ENCODE measurements at places on chromosomes 1 and 21.

DNA sequence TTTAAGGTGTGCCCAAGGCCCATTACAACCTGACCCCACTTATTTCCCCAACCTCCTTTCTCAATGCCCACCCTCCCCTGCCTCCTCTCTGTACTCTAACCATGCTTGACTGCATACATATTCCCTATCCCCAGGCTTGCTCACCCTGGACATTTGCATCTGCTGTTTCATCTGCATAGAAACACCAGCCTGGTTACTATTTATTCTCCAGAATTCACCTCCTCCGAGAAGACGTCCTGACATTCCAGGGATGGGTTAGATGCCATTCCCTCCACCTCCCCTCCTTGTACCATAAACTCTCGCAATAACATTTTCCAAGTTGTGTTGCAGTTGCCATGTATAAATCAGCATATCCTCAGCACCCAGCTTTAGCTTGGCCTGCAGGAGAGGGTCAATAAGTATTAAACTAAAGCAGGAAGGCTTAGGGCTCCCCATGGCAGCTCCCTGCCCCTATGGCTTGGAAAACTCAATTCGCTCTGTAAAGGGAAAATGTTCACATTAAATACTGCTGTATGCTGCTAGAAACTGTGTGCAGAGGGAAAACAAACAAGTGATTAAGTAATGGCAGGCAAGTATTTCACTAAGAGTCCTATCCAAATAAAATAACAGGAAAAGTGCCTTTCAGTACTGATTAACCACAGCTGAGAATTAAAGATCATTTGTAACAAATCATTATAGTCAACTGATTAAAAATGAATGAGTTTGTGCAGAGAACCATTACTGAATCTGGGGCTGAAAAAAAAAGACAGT is 202.3 kb downstream of the TNR start:
- no peak for DNase-seq

- DNase-seq: peak; percentile 39
Measured at GRCh38 chr1:27418326-27419185, 26.1 kb downstream of the GPR3 start.

GRCh38 chr1:97033949-97034348 is 312.4 kb downstream of the PTBP2 start:
- DNase-seq: no peak

GRCh38 chr1:168469690-168470089 is 74.1 kb downstream of the XCL2 start:
- DNase-seq: no peak

DNA sequence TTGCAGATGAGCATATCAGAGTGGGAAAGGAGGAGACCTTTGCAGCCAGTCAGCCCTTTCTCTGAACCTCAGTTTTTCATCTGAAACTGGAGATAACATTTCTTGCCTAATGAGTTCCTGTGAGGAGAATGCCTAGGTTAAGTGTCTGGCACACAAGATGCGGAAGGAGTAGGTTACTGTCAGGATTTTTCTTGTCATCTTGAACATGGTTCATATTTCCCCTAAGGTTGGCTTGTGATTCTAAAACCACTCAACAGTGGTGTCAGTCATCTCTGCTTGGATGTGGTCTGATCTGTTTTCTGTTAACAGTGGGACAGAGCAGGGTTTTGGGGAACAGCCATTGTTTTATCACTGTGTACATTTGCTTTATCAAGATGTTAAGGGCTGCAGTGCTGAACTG is 70.6 kb downstream of the TGFB2 start:
- DNase-seq: no peak

DNA sequence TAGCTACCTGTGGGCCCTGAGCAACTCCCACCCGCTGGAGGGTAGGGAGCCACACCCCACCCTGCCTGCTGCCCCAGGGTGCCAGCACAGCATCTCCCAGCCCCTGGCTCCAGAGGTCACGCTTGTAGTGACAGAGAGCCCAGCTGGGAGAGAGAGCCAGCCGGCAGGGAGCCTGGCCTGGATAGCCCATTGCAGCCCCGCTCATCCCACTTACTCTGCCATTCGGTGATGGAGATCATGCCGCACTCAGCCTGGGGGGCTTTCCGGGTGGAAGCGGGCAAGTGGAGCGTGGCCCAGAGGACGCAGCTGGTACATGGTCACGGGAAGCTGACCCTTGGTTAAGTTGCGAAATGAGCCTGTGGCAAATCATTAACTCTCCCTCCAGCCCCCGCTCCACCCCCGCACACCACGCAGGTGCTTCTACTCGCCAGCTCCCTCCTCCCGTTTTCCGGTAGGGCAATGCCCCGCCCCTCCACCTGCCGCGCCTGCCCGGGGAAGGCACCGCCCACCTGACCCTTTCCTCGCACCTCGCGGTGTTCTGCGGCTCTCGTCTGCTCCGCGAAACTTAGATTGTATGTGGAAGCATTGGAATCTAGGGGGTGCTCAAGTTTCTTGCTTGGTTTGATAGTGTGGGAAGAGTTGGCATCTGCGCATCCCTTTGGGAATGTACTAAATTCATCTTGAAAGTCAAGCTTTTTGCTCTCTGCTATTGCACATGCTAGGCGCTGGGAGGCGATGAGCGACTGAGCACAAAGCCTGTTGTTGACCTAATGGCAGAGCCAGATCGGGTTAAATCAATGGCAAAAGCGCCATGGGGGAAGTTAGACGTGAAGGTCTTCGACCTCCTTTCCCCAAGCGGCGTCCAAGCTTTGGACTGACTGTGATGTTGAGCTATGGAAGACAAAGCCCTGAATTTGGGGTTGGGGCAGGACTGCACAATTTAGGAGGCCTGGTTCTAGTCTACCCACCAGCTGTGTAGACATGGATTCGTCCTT is at the start of gene GOLT1A:
TSS of gene GOLT1A (minus strand) at position 321 of the 995 bp plus-strand sequence. CDS start at position 239, 82 bp downstream.
- peak; percentile 95 for DNase-seq

DNA sequence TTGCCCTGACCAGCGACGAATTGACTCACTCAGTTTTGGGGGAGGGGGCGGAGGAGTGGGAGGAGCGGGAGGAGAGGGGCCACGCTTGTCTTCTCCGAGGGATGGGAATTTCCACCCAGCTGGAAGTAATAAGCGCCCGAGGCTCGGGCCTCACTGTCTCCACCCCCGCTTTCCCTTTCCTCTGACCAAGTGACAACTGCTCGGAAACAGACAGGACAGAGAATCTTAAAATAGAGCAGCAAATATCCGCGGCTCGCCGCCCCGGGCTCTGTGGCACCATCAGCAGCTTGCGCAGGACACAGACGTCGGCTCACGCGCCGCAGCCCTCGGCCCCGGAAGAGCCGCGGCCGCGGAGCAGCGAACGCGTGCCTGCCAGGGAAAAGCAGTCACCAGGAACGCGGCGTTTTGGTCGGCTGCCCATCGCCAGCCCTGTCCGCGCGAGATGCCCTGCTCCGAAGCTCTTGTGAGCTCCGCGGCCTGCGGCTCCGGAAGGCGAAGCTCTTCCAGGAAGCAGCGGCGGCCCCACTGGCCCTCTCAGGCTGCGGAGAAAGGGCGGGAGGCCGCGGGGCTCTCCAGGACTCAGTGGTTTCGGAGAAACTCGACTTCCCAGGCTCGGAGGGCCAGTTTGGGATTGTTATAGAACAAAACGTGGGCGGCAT is 10.7 kb upstream of the RGS16 start:
- peak; percentile 82 for DNase-seq

- peak; percentile 11 for DNase-seq
Measured at GRCh38 chr1:8078176-8078671, 52.1 kb upstream of the ERRFI1 start.

- DNase-seq: no peak
Measured at GRCh38 chr1:227170361-227171166, 147.7 kb downstream of the CDC42BPA start.

GRCh38 chr1:31482482-31483011 is 69.5 kb downstream of the SERINC2 start:
- DNase-seq: no peak

DNA sequence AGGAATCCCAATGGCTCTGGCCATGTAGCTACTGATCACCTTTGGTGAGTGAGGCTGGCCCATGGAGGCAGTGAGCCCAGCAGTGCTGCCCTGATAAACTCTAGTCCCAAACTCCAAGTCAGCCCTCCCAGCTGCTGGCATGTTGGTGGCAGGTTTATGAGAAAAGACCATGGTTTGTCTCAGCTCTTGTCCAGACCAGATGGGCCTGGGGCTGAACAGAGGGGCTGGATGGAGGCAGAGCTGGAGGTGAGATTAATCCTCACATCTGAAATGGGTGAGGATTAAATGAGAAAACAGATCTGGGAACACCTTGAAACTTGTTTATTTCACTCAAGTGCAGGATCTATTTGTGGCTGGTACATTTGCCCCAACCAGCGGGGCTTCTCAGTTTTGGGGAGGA is 3.2 kb downstream of the TMEM269 start:
- no peak for DNase-seq

DNA sequence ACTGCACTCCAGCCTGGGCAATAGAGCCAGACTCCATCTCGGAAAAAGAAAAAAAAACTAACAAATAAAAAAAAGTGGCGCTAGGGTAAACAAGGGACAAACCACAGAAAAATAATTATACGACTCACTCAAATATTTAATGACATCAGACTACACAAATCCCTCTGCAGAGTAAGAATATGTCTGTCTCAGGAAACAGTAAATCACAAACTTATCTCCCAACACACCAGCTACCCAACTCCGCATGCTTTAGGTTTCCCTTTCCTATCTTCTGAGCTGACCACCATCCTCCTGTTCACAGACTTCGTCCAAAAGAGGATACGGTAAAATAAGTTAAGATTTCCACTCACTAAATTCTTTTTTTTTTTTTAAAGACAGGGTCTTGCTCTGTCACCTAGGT is 16.2 kb downstream of the WDR47 start:
- DNase-seq: no peak

GRCh38 chr1:246798606-246799496 is 74.6 kb downstream of the SCCPDH start:
- no peak for DNase-seq

DNA sequence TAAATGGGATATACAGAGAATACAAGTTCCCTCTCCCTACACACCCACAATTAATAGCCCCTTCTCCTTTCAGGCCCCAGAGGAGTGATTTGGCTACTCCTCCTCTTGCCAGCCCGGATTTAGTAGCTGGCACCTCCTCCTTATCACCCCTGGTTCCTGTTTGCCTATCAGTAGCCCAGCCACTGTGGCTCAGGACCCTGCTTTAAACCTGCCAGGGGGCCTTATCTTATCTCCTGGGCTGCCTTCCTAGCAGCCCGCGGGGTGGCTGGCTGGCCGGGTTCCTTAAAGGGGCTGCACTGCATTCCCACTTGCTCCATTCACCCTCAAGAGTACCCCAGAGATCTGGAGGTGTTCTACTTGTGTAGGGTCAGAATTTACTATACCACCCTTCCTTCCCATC is 70.4 kb downstream of the PLEKHA6 start:
- DNase-seq: peak; percentile 57

- no peak for DNase-seq
Measured at GRCh38 chr1:67582625-67583461, 102.2 kb upstream of the GADD45A start.

GRCh38 chr1:23806280-23806679 is 5.7 kb upstream of the GALE start:
- peak; percentile 16 for DNase-seq

DNA sequence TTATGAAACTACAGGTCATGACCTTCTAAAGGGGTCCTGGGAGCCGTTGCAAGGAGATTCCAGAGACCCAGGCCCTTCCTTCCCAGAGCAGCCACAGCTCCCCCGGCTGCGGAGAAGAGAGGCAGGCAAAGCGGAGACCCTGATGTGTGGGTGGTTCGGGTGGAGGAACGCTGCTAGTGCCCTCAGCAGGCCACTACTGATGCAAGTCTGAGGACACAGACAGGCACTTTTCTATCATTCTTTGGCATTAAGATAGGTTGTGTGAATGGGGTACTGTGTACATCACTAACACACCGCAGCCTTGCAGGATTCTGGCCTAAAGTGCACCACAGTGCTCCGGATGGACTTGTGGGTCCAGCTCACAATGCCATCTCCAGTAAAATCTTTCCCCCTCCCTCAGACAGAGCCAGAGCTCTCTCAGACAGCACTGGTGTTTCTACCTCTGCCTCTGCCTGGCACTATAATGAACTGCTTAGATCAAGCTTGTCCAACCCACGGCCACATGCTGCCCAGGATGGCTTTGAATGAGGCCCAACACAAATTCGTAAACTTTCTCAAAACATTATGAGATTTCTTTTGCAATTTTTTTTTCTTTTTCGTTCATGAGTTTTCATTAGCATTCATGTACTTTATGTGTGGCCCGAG is 121.4 kb downstream of the TGFBR3 start:
- DNase-seq: peak; percentile 56

GRCh38 chr1:10682449-10683309 is 113.8 kb downstream of the CASZ1 start:
- DNase-seq: no peak

- no peak for DNase-seq
Measured at GRCh38 chr1:112554411-112554810, 45.6 kb downstream of the WNT2B start.

GRCh38 chr21:35810431-35810970 is 249.8 kb downstream of the SETD4 start:
- DNase-seq: no peak

DNA sequence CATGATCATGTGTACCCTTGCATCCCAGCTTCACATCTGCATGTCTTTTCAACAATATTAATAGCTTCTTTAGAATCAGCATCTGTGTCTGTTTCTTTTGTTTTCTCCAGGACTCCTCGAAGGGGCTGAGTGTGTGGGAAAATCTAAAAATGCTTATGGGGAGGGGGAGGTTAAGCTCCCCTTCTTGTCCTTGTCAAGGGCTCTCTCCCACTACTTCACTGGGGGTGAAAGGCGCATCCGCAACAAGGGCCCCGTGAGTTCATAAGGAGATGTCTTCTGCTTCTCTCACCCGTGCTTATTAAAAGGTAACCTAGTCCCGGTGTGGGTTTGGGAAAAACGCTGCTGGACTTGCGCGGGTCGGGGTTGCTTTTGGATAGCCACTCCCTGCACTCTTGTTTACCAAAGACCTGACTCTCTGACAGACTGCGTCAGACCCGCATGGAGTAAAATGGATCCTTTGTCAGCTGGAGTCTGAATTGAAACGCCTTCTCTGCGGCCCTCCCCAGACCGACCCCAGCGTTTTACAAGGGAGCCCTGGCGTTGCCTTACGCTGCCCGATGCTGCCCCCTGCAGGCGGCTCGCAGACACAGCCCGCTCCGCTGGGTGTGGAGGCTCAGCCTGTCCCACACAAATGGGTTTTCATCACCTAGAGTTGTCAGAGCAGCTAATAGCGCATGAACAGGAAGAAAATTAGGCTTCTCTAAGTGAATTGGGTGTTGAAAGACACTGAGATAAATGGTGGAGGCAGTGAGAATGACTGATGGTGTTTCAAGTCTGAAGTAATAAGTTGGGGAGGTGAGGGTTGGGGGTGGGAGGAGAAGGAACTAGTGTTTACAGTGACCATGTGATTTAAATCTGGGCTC is 53.8 kb downstream of the IER5 start:
- peak; percentile 95 for DNase-seq

DNA sequence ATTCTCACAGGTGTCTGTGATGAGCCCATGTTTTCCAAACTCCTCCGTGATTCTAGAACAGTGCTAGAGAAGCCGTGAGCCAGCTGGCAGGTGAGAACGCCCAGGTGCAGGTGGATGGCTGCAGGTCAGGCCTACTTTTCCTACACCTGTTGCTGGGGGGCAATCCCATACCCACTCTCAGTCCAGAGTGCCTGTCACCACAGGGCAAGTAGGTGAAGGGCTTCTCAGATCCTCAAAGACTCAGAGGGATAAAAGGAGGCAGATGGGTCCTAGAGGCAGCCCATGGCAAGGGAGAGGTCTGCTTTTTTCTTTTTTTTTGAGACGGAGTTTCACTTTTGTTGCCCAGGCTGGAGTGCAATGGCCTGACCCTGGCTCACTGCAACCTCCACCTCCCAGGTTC is 50.7 kb upstream of the H6PD start:
- peak; percentile 74 for DNase-seq

GRCh38 chr1:44347280-44347679 is 7.8 kb downstream of the ERI3 start:
- DNase-seq: no peak

- no peak for DNase-seq
Measured at GRCh38 chr1:2136386-2137235, 58.0 kb downstream of the FAAP20 start.
